Left ventricle myocardium inferior (tissue), 1 donor: ENCODE measurements at places on chromosomes 12 and 14. TPM values are rescaled to one million over a fixed set of nuclear protein-coding genes. Genes with fewer than 3 reads are reported as not detected.

Gene MMP14
- total RNA-seq: 22.1 TPM

Gene RBMS2
- 33.2 TPM for total RNA-seq

Gene CCDC85C
- total RNA-seq: 41.0 TPM

Gene TBC1D30
- 0.77 TPM for total RNA-seq

Gene JPH4
- total RNA-seq: 0.19 TPM

Gene TMPRSS12
- total RNA-seq: not detected

Gene SLCO1B1
- total RNA-seq: not detected

Gene MORN3
- total RNA-seq: not detected

Gene ERC1
- total RNA-seq: 50.8 TPM

- DNase-seq: no peak
These were observed 159.7 kb upstream of the PRICKLE1 start for GRCh38 chr12:42749239-42749638.

DNA sequence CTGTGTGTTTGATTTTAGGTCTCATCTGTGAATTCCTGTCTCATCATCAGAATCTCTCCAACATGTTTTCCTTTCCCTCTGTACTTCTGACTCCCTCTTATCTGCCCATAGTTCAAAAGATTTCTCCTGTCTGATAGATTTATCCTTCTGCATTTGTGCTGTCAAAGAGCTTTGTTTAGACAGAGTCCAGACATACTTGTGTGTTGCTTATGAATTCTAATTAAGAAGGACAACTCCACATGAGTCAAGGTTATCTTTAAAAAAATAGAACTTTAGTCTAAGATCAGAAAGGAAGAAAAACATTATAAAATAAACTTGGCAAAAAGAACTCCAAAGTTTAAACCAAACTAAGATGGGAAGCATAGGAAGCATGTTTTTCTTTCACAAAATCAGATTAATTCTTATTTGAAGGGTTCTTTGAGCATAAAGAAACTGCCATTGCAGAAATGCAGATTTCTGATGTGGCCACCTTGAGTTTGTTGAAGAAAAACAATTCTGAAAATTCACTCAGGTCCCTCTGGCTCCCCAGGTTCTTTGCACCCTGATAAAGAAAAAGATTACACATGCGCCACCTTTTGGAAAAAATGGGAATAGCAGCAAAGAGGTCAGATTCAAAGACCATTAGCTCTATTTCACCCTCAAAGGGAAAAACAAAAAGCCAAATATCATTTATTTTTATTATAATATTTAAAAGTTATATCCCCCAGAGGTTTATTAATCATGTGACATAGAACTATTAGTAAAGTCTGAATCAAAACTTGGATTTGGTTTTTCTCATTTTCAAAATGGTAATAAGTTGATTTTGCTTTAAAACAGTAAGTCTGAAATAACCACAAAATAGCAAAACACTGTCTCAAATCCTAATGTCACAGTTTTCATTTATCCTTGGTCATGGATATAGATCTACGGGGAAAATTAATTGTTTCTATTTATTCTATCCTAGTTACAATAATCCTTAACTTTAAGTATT, 143.7 kb upstream of the DCN start:
- no peak for DNase-seq

GRCh38 chr12:25320123-25321006, 69.6 kb upstream of the KRAS start:
- no peak for DNase-seq

DNA sequence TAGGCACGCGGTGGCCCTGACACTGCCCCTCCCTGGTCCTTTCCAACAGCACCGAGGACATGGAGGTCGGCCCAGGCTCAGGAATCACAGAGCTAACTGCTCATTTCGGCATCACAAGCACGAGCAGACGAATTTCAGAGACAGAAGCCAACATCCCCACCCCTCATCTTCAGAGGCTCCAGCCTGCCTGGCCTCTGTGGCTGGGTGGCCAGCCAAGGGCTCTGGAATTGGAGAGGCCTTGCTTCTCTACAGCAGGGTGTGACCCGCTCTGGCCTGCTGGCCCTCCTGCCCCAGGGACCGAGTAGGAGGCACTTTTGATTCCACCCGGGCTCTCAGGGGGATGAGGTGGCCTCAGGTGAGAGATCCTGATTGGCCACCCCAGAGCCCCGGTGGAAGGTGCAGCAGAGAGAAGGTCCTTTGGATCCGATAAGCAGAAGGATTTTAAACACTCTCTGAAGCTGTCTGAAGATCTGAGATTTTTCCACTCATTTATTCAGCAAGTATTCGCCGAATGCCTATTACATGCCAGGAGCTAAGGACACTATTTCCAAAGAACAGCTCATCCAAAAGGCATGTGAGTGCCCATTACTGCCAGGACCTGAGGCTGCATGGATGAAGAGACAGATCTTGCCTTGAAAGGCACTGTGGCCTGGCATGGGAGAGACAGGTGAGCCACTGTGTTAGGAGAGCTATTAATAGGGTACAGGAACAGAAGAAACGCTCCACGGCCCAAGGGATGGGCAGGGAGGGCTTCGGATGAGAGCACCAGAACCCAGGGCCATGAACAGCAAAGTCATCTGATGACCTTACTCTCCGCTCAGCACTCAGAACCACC, 10.2 kb downstream of the BAG5 start:
- peak; percentile 66 for DNase-seq

DNA sequence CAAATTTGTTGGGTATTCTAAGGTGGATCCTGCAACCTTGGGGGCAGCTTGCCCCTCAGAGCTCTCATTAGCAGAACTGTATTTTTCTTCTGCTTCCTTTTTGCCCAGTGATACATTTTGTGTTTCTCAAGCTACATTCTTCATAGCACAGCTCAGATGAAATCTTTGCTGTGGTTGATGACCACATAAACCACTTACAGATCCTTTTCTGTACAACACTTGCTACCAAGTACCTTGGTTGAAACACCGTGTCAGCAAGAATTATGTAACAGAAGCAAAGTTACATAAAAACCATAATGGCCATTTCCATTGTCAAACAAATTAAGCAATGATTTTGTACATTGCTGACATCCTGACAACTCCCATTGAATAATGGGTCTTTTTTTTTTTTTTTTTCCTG, 9.7 kb upstream of the PLBD1 start:
- no peak for DNase-seq

DNA sequence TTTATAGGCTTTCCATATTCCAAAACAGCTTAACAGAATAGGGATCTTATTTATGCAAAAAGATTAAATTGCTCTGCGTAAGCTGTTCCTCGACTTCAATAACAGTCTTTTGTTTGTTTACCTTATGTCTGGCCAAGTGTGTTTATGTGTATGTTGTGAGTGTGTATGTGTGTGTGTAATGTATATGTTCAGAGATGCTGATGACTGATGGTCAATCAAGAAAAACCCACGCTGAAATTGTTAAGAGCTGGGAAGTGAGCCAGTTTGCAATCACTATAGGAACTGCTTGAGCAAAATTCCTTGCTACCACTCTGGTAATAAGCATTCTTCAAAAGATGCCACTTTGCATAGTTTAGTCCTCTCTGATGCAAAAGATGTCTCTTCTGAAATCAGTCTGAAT, 59.6 kb downstream of the PRKD1 start:
- no peak for DNase-seq

GRCh38 chr12:109592195-109592904, 18.8 kb downstream of the MVK start:
- DNase-seq: peak; percentile 68

GRCh38 chr14:50362764-50363713, 33.6 kb downstream of the CDKL1 start:
- no peak for DNase-seq

DNA sequence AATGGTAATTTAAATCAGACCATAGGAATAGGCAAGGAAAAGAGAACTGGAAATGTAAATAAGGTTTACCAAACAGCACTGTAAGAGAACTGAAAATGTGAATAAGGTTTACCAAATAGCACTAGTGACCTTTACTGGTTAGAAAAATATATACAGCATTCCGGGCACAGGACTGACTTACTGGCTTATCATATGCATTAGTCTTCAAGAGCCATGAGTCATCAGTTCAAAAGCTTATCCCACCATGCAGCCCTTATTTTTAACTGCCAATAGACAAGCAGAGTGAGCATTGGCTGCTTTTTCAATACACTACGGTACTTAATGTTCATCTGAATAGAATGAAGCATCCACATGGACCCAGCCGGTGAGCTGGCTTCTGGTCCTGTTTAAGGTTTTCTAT, 13.0 kb upstream of the NELL2 start:
- DNase-seq: no peak

DNA sequence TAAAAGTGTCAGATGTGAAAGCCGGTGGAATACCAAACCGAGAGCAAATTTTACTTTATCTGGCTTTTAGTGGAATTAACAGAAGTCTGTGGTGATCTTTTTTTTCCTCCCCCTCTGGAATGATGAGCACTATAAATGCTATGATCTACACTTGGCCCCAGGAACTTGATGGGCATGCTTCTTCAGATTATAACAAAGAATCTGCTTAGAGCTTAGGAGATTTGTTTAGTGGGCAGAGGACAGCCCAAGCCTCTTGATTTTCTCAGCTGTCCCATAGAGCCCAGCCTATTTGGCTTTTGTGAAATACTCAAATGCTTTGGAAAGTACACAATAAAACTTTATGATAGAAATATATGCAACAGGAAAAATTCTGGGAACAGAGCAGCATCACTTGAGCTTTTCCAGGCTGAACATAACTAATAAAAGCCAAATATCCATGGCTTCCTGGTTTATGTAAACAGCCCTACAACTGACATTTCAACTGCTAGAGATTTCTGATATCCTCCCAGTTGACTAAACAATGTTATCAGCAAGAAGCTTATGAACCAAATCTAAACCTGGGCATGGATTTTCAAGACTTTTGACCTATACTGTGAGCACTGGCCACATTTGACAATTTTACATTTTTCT, 149.6 kb downstream of the PLXNC1 start:
- DNase-seq: no peak

DNA sequence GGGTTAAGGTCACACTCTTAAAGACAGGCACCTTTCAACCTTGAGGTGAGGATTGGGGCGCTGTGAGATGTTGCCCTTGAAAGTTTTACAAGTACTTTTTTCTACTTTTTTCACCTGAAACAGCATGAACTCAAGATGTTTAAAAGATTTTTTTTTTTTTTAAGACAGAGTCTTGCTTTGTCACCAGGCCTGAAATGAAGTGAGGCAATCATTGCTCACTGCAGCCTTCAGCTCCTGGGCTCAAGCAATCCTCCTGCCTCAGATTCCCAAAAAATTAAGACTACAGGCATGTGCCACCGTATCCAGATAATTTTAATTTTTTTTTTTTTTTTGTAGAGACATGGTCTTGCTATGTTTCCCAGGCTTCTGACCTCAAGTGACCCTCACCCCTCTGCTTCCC, 243.9 kb downstream of the DIO2 start:
- DNase-seq: no peak

DNA sequence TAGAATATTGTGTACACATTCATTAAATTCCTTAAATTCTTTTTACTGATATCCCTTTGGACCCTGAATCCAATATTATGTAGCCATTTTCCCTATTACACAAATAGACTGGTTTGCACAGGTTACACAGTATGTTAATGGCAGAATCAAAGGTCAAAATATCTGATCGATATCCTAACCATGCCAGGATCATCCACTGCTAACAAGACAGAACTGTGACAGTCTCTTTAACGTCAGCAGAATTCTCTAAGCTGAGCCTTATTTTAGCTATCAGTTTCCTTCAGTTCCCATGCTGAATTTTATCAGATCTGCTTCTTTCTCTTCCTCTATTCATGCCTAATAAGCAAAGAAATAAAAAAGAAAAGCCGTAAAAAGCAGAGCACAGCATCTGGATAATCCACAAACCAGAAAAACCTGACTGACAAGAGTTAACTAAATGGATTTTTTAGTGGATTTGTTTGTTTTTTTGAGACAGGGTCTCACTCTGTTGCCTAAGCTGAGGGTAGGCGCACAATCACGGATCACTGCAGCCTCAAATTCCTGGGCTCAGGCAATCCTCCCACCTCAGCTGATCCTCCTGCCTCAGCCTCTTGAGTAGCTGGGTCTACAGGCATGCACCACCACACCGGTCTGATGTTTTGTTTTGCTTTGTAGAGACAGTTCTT, 130.4 kb downstream of the PAWR start:
- DNase-seq: no peak

GRCh38 chr12:68491204-68491960, 119.3 kb upstream of the RAP1B start:
- DNase-seq: no peak

DNA sequence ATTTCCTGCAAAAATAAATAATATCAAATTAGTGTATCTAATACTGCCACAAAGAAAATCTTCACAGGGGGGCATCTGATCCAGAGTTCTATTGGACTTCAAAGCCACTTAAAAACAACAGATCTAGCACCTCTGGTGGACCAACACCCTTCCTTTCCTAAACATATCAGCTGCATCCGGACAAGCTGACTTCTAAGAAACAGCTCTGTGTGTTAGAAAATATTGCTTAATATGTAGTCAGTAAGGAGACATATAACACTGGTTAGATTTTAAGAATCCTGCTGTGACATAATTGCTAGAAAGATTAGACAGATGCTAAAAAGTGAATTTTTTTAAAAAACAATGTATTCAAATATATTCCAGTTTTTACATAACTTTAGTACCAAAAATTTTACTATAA, 61.1 kb upstream of the PTPRB start:
- DNase-seq: no peak

DNA sequence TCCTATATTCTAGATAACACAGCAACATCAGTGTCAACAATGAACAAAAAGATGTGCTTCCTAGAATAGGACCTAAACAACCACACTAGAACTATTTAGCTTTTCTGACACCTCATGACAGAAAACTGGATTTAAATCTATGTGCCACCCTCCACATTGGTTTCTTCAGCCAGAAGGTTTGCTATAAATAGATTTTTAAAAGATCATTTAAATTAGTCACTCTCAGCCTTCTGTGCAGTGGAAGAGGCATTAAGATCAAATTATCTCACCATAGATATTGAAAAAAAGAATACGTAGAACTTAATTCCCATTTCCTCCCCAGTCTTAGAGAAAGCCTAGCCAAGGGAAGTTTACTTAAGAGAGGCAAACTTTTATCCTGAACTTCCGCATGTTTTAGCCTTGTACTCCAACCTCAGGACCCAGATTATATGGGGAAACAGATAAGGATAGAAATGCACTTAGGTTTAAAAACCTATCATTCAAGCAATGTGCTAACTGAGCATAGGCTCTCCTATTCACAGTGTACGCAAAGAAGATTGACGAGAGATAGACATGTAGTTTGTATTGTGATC, 59.6 kb downstream of the NELL2 start:
- no peak for DNase-seq

- DNase-seq: no peak
These were observed 62.5 kb downstream of the PAX9 start for GRCh38 chr14:36724162-36724561.

DNA sequence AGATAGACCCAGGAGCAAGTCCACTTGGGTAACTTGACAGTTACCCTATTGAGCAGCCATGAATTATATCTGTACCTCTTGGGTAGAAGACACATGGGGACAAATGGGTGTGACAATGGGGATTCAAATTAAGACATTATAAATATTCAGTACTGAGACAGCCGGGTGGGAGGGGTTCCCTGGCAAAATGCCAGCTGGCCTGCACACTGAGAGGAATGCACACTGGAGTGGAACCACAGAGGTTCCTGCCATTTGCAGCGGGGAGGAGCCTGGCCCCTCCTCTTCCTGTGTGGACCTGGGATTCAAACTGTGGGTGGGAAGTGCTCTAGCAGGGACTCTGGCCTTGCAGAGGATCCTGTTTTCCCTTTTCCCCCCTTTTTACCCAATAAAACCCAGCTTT, 118.7 kb upstream of the CDKN3 start:
- DNase-seq: no peak
